Ammon's horn (tissue), 1 donor: ENCODE measurements at places on chromosomes 11 and 22.

DNA sequence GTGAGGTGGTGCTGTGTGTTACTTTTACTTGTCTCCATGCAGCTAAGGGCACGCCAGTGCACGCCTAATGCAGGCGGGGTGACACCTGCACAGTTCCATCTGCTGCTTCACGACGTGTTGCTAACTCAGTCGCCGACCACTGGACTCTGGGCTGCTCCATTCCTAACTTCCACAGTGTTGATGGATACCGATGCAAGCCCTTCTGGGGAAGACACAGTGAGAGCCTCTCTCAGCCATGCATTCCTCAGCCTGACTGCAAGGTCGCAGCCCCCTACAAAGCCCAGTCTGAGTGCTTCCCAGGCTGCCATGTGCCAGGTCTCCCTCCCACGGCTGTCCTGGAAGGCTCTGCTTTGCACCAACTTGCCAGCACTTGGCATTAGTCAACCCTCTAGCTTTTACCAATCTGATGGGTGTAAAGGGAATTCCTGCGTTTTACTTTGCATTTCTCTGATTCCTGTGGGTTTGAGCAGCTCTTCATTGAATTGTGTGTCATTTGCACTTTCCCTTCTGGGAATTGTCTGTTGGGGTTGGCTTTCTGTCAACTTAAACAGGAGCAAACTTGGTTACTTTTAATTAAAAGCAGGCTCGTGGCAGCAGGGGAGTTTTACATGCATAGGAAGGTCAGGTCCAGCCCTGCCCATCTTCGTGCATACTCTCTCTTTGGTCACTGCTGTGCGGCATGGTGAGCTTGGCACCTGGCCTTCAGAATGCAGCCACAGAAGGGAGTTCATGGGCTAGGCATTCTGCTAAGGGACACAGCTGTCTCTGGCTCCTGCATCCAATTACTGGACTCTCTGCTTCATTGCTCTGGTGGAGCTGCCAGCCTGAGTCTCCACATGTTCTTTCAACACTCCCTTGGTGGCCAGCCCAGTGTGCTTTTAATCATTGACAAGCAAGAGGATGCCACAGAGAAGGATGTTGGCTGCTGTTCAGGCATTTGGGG, 34.6 kb upstream of the SHANK2 start:
- DNase-seq: peak; percentile 64

GRCh38 chr11:20355221-20356219, 8.0 kb upstream of the HTATIP2 start:
- DNase-seq: peak; percentile 70

- DNase-seq: no peak
These were observed 8.8 kb downstream of the ACP2 start for GRCh38 chr11:47239852-47240251.

DNA sequence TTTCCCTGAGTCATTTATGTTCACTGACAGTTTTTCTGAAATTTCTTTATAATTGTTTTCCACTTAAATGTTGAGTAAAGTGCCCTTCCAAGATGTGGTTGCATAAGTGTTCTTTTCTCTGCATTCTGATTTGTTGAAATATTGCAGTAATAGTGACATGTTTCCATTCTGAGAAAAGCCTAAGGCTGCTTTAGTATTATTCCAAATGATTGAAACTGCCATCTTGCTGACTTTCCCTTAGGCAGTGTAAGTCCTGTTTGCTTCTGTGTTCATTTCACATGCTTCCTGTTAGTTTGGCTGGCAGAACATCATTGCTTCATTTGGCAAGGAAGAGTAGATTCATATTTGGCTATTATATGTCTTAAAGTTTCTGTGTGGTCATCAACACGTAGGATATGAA, 146.5 kb downstream of the ELP4 start:
- DNase-seq: no peak

DNA sequence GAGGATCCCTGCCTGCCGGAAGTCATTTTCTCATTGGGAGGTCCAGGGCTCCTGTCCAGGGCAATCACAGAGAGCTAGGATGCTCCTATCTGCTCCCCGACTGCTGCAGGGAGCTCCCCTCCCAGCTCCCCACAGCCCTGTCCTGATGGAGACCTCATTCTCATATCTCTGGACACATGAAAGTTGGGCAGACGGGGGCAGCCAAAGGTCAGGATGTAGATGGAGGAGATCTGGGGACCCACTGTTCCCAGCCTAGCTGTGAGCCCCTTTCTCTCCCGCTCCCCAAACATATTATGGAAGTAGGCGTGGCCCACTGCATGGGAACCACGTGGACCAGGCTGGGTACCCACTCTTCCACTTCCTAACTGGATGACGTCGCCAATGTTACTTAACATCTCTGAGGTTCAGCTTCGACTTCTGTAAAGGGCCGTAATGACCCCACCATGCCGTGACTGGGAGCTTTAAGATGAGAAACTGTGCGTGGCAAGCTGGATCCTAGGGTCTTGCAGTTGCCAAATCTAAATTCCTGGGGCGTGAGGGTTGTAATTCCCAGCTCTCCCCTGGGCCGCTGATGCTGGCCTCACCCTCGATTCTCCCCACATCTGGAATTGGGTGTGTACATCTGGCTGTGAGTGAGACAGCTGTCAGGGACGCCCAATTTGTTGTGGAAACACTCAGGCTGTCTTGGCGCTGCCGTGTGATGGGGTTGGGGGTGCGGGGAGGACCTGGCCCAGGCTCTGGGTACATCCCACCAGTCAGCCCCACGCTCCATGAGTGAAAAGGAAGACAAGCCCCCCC, 1.8 kb downstream of the CDC42EP2 start:
- DNase-seq: no peak

GRCh38 chr11:103898065-103898464, 138.4 kb upstream of the DDI1 start:
- DNase-seq: no peak

DNA sequence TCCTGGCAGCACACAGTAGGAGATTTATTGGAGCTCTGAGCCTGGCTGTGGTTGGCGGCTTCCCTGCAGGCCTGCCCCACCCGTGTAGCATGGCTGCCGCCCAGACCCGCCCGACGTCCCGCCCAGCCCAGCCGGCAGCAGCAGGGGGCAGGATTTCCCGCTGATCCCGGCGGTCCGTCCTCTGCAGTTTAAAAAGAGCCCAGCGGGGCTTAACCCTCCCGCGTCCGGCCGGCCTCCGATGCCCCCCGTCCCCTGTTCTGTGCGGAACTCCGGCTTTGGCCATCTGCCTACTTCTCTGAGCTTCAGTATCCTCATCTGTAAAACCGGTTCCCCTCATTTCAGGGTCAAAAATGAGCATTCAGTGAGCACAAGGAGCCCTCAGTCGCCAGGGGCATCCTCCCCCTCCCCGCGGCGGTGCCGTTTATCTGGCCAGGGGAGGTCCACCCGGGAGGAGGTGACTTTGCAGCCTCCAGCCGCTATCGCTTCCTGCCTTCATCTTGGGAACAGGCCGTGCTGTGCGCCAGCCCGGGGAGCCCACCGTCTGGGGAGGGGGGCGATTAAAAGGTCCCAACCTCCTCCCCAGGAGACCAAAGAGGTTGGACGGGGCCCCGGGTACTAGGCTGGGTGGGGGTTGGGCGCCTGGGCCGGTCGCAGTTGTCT, at the start of gene GAS2L1:
Gene GAS2L1, plus strand, starts transcription at position 476 of the 660 bp plus-strand sequence. CDS start 1,456 bp downstream, outside the sequence.
- DNase-seq: peak; percentile 83

GRCh38 chr11:129636926-129637325, 178.7 kb upstream of the TMEM45B start:
- DNase-seq: no peak

- DNase-seq: no peak
These were observed 31.6 kb upstream of the MPPED2 start for GRCh38 chr11:30617762-30618161.

DNA sequence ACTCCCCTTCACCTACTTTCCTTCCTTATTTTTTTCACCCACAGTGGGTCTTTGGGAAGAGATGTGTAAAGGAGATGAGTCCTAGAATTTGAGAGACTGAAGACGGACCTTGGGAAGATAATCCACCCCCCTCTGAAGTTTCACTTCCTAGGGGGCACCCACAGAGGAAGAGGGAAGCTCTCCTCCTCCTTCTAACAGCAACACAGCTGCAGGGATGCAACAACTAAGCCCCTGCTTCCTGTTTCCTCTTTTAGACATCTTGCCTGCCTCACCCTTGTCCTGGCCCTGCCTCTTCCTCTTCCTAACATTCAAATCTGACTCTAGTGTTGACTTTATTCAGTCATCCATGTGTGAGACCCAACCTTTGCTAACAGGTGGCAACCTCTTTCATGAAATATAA, 424.6 kb downstream of the BUD13 start:
- peak; percentile 56 for DNase-seq

DNA sequence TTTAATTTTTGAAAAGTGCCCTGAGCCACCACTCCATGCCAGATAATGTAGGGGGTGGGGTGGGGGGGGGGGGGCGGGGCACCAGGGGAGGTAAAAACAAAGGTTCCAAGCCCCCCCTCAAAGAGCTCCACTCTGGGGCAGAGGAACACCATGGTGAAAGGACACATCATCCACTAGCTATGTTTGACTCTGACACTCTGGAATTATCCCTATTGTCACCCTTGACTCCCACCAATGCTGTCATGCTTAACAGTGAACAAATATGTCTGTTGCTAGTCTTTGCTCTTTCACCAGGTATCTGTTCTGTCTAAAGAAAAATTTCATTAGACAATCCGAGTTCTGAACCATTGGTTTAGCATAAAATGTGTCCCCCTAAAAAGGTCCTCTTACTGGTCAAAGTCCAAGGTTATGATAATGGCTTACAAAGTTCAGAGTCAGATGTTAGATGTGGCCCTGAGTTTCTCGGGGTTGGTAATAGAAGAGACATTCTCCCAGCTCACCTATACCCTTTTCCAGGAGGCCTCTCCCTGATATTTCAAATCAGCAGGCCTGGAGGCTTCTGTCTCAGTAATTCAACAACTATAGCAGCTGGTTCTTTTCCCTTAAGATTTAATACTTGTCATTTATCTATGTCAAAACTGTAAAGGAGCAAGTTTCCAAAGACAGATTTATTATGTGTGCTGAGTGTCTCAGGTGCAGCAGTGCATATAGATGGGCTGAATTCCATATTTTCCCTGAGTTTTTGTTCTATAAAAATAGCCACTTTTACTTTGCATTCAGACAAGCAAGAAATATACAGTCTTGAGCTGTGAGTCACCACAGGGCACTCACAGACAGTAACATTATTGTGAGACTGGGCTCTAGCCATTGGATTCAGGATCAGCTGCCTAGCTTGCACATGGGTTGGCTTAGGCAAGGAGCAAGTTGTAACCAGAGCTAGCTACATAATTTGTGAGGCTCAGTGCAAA, 174.1 kb downstream of the CSNK2A3 start:
- peak; percentile 83 for DNase-seq

DNA sequence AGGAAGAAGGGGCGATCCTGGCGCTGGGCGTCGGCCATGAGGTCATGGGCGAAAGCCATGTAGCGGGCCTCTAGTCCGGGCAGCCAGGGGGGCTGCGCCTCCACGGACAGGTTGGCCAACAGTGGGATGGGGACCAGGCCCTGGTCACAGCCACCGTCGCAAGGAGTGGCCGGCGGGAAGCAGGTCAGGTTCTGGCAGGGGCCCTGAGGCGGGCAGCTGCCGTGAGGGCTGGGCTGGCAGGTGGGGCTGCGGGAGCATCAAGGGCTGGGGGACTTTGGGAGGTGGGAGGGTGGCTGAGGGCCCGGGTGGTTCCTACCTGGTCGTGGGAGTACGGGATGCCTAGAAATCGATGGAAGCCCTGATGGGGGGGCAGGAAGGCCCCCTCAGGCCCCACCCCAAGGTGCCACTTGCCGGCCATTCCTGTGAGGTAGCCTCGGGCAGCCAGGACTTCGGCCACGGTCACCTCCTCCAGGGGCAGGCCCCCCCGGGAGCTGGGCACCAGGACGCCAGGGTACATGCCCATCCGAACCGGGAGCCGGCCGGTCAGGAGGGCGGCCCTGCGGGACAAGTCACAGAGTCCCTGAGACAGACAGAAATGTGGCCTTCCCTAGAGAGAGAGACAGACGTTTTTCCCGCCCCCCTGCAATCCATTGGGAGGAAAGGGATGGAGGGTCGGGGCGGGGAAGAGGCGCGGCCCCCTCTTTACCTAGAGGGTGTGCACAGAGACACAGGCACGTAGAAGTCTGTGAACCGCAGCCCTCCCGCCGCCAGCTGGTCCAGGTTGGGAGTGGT, 906 bp downstream of the ARSA start:
- no peak for DNase-seq

DNA sequence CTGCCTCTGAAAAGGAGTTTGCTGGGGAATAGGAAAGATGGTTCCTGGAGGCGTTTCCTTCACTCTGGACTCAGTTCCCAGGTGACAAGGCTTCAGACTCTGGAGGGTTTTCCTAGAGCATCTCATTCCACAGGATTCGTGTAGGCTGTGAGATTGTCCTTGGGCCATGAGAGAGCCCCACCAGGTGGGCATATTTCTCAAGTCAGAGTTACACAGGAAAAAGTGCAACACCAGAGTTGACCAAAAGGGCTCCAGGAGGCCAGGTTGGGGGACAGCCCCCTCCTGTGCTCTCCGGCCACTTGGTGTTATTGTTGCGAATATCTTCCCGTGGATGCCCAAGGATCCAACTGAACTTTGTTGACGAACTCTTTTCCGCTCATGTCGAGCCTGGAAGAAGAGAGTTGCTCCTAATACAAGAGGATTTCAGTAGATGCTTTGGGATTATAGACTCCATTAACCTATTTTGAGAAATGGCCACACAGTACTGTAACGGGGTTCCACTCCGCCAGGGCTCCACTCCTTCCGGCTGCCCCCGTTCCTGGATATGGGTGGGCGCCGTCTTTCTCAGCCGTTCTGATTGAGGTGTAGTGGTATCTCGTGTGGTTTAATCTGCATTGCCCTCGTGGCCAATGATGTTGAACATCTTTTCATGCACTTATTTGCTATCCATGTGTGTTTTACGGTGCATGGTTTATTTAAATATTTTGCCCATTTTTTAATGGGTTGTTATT, 580.3 kb downstream of the BRD1 start:
- no peak for DNase-seq

DNA sequence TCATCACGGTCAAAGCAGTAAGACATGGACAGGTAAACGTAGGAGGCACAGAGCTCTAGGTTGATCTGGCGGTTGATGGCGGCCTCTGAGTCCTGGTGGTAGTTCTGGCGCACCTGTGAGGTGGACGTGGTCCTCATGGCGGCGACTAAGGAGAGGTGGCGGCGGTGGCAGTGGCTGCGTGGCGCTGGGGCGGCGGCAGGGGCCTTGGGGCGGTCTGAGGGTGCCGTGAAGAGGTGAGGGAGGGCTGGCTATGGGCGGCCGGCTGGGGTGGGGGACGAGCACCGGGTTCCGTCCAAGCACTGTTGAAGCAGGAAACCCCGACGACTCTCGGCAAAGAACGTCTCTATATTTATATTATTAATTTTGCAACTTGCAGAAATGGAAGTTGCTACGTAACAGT, 85.6 kb downstream of the RSF1 start:
- DNase-seq: no peak

GRCh38 chr11:13269775-13270174, 7.8 kb upstream of the BMAL1 start:
- no peak for DNase-seq
